PC-9 (cell line): ENCODE measurements at places on chromosomes 12 and 14.

DNA sequence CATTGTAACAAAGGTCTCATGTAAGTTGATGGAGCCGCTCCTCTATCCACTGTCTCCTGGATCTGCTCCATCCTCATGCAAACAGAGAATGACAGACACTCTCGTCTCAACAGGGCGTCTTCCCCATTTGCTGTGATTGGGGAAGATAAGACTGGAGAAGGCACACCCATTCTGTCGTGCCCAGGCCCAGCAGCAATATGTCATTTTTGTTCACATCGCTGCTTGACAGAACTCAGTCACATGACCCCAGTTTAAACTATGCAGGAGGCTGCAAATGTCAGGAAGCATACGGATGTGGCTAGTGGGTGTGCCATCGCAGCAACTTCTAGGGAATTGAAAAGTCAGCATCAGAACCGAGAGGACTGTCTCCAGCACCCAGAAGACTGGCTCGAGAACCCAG, 290.5 kb downstream of the TMEM132D start:
- H3K4me3 ChIP-seq, result no peak overlapping the region
- H3K36me3 ChIP-seq, result no peaks in the 10 kb centered on the region
- no peaks in the 10 kb centered on the region for H3K4me1 ChIP-seq
- DNase-seq, result no peak
- peaks cover 6% of the 10 kb centered on the region; the same call in 1 of the 2 replicates for H3K27me3 ChIP-seq
- H3K27ac ChIP-seq, result no peak overlapping the region

- peak overlapping the region; percentile 56 for H3K27ac ChIP-seq
- DNase-seq, result peak; percentile 88
- no peaks in the 10 kb centered on the region for H3K36me3 ChIP-seq
- no peaks in the 10 kb centered on the region for H3K27me3 ChIP-seq
These were observed 37.7 kb upstream of the TXNRD1 start for GRCh38 chr12:104177663-104178501.

GRCh38 chr14:24331731-24332267, 3.1 kb downstream of the ADCY4 start:
- no peaks in the 10 kb centered on the region for H3K36me3 ChIP-seq
- no peak for DNase-seq
- H3K27me3 ChIP-seq, result no peaks in the 10 kb centered on the region
- no peak overlapping the region for H3K4me3 ChIP-seq
- peaks cover 3% of the 10 kb centered on the region; the same call in 1 of the 2 replicates for H3K4me1 ChIP-seq
- no peak overlapping the region for H3K27ac ChIP-seq

DNA sequence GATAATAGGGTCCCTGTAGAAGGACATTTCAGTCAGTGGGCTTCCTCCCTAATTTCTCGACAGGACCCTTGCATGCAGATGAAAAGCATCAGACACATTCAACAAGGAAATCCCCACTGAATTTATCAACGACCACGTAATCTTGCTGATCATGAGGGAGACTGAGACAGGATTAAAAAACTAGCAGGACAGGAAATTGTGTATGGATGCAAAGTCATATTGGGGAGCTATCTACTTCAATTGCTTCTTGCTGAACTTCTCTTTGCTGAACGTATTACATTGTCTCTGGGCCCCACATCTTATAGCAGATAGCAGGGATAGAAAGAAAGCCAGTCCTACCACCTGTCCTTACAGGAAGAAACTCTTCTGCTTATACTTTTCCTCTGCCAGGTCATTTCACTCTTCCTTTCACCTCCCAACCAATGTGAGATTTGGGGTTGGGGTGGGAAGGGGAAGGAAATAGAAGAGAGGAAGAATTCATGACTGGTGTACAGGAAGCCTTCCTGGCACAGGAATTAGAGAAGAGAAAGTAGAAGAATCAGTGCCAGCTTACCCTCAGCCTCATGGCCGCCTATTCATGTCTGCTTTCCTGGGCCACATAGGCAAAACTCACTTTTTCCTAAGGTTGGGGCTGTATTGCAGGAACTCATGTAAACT, 333.3 kb downstream of the ZFP36L1 start:
- peaks cover 78% of the 10 kb centered on the region for H3K4me1 ChIP-seq
- H3K27ac ChIP-seq, result peak overlapping the region; percentile 93
- H3K4me3 ChIP-seq, result peak overlapping the region; percentile 14; the same call in 1 of the 2 replicates
- no peak for DNase-seq
- H3K27me3 ChIP-seq, result no peaks in the 10 kb centered on the region

- H3K4me1 ChIP-seq, result peaks cover 18% of the 10 kb centered on the region
- no peak overlapping the region for H3K27ac ChIP-seq
- DNase-seq, result no peak
- H3K4me3 ChIP-seq, result no peak overlapping the region
- peaks cover 3% of the 10 kb centered on the region; the same call in 1 of the 2 replicates for H3K36me3 ChIP-seq
- no peaks in the 10 kb centered on the region for H3K27me3 ChIP-seq
These were observed 90.6 kb downstream of the ETV6 start for GRCh38 chr12:11739980-11740577.

DNA sequence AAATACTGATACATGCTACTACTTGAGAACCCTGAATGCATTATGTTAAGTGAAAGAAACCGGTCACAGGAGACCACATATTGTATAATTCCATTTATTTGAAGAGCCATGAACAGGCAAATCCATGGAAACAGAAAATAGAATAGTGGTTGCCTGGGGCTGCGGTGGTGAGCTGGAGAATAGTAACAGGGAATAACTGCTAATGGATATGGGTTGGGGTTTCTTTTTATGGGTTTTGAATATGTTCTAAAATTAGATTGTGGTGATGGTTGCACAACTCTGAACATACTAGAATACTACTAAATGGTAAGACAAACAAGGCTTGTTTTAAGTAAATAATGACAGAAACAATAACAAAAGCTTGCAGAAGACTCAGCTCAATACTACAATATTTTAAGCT, 293.0 kb downstream of the BTG1 start:
- no peaks in the 10 kb centered on the region for H3K36me3 ChIP-seq
- no peak overlapping the region for H3K27ac ChIP-seq
- H3K27me3 ChIP-seq, result no peaks in the 10 kb centered on the region
